ENCODE measurements at places on chromosomes 7 and 10. TPM values are rescaled to one million over a fixed set of nuclear protein-coding genes. Genes with fewer than 3 reads are reported as not detected.

The EPHA1 gene
- polyA plus RNA-seq, result not detected

DNA sequence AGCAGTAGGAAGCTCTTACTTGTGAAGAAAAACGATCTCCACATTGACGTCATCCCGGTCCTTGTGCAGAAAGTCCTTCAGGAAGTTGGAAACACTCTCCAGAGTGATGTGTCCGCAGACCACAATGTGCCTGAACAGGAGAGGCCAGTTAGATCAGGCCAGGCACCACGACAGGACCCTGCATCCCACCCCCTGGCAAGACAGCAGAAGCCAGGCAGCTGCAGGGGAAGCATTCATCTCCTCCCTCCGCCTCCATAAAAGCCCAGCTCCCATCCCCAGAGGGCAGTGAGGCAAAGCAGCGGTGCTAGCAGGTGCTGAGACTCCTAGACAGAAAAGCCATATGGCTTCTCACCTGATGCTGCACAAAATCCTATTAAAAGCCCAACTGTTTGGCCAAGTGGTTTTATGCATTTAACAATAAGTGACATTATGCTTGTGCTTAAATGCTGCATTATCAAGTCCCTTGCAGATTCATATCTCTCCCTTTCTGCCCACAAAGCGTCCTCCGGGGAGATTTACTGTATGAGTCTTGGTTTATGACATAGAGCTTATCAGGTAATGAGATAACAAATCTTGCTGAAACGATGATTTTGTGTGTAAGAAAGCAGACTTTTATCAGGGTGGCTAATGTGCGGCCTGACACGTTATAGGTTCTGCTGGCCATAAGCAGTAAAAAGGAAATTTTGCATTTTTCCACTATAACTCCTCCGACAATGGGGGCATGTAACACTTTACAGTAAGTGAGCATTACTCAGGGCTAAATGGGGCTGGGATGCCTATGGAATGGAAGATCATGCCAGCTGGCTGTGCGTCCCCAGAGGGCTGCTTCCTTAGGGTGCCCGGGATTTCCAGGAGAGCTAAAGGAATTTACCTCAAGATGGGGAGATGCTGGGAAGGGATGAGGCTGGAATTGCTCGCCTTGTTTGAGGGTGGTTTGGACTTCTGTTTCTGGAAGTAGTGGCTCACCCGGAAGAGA, 546.9 kb downstream of the KCNMA1 start:
- no peak for DNase-seq

DNA sequence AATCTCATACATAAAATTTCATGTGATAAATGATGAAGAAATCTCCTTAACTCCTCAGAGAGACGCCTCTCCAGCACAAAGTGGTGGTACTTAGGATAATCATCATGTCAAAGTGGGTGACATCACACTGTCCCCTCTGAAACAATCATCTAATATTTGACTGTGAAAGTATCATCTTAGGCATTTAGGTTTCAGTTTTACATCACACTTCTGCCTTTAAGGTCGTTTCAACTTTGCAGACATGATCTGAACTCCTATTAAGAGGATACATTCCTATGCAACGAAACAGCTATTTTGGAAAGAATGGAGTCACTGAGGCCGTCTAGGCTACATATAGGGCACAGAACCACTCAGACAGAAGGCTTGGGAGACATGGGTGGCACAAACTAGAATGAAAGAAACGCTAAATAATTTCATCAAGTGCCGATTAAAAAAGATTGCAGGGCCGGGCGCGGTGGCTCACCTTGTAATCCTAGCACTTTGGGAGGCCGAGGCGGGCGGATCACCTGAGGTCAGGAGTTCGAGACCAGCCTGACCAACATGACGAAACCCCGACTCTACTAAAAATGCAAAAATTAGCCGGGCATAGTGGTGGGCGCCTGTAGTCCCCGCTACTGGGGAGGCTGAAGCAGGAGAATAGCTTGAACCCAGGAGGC, 2.0 kb downstream of the VOPP1 start:
- DNase-seq, result no peak

- no peak for DNase-seq
Observed at GRCh38 chr7:40447345-40447744, 312.5 kb downstream of the SUGCT start.

DNA sequence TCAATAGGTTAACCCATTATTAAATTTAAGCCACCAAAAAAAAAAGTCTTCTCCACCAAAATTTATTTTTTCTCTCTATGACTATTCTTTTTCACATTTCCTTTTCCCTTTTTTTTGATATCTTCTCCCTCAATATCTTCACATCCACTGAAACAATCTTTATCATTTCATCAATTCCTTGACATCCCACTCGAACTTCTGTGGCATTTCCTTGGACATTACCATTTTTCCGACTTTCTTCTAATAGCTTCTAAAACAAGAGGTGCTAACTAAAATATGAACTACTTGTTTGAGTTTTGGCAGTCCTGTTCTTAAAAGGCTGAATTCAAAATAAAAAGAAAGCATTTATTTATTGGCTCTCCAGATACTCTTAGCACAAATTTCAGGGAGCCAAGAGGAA, 684 bp upstream of the CTNNA3 start:
- DNase-seq, result no peak

DNA sequence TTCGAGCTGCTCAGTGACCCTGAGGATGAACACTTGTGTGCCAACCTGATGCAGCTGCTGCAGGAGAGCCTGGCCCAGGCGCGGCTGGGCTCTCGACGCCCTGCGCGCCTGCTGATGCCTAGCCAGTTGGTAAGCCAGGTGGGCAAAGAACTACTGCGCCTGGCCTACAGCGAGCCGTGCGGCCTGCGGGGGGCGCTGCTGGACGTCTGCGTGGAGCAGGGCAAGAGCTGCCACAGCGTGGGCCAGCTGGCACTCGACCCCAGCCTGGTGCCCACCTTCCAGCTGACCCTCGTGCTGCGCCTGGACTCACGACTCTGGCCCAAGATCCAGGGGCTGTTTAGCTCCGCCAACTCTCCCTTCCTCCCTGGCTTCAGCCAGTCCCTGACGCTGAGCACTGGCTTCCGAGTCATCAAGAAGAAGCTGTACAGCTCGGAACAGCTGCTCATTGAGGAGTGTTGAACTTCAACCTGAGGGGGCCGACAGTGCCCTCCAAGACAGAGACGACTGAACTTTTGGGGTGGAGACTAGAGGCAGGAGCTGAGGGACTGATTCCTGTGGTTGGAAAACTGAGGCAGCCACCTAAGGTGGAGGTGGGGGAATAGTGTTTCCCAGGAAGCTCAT, 1.1 kb downstream of the DDIT4 start:
- no peak for DNase-seq

GRCh38 chr10:129958148-129958628, 5.9 kb downstream of the EBF3 start:
- no peak for DNase-seq

DNA sequence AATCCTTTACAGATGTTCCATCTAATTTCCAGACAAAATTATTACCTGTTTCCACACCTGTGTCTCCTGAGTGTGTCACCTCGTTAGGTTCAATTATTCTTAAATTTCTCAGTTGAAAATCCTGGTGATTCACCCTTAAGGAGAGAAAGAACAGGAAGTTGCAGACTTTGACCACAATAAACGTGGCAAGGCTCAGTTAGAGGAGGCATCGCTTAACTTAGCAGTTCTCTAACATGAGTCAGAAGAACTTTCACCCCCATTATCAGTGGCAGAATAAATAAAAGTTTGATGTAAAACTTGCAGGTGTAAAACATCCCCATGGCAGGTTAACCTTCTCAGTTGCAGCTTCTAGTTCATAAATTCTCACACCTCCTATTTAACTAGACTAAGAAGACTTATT, 8.3 kb downstream of the XPNPEP1 start:
- DNase-seq, result no peak
